ENCODE measurements at places on chromosomes 2 and 18.

GRCh38 chr18:7548221-7548620 lies 18.9 kb upstream of the PTPRM start:
- DNase-seq = no peak

GRCh38 chr18:78704971-78705461 lies 274.6 kb upstream of the SALL3 start:
- DNase-seq = no peak

GRCh38 chr2:44169155-44169898 lies 652 bp downstream of the PPM1B start:
- peak; percentile 70 for DNase-seq

DNA sequence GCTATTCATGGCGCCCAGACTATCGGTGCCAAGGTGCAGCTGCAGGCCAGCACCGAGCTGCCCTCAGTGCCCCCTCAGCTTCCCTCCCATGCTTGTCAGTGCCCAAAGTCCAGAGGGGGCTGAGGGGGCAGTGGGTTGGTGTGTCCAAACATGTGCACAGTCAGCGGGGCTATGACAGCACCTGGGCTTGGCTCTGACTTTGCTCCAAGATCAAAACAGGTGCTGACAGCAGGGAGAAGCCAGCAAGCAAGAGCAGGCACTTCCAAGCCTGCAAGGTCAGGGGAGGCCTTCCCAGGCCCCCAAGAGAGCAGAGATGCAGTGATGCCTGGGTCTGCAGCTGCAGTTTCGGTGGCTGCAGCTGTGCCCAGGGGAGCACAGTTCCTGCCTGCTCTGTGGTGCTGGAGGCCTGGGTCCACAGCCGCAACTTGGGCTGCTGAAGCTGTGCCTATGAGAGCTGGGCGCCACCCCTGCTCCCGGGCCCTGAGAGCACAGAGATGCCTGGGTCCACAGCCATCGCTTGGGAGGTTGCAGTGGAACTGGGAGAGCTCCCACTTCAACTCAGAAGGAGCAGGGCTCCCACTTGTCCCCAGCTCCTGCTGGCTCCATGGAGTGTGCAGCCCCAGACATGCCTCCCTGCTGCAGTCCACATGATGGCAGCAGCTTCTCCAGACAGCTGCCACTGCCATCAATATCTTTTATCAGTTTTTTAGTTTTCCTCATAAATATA lies 775.3 kb upstream of the POU3F3 start:
- DNase-seq = no peak

- no peak for DNase-seq
Observed at GRCh38 chr2:230600881-230601280, 111.8 kb upstream of the CAB39 start.

DNA sequence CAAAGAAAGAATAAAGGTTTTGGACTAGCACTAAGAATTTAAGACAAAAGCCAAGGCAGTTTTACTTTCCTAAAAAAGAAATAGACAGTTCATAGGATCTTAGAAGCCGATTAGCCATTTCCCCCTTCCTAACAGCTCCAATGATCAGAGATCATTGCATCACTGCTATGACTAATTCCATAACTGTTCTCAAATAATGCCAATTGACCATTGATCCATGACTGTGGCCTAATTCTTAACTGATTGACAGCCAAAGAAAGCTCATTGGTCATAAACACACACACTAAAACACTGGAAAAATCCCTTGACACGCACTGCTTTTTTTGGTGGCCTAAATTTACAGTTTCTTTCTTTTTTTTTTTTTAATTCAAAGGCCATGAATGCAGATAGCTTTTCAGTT lies 345.0 kb upstream of the ACVR2A start:
- no peak for DNase-seq

DNA sequence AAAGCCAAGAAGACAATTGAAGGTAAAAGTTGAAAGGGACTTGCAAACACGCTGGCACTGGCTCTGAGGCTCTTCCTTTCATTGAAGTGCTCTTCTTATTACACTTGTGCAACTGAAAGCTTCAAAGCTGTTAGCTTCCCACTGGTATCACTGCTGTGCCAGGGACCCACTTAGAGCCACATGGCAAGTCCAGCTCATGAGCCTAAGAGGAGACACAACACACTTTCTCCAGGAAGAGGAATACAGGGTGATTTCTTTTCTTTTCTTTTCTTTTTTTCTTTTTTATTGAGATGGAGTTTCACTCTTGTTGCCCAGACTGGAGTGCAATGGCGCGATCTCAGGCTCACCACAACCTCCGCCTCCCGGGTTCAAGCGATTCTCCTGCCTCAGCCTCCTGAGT lies 218.2 kb downstream of the ATAD2B start:
- no peak for DNase-seq

DNA sequence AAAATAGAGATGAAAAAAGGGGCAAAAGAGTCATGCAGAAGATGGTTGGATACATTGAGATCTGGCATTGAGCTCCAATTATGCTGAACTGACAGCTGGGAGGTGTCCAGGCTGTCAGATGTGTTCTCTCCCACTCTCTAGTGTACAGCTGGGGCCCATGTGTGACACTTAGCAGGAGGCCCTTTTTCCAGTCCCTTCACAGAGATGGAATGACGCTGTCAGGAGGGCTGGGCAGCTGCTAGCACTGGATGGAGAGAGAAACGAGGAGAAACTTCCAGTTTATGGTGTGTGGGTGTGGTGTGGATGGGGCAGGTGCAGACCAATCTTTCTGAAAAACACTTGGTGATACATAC lies 437.7 kb upstream of the HS6ST1 start:
- DNase-seq = no peak

GRCh38 chr2:126849991-126850535 lies 48.6 kb upstream of the TEX51 start:
- no peak for DNase-seq

- DNase-seq = no peak
Observed at GRCh38 chr2:128693743-128694029, 375.0 kb upstream of the HS6ST1 start.

DNA sequence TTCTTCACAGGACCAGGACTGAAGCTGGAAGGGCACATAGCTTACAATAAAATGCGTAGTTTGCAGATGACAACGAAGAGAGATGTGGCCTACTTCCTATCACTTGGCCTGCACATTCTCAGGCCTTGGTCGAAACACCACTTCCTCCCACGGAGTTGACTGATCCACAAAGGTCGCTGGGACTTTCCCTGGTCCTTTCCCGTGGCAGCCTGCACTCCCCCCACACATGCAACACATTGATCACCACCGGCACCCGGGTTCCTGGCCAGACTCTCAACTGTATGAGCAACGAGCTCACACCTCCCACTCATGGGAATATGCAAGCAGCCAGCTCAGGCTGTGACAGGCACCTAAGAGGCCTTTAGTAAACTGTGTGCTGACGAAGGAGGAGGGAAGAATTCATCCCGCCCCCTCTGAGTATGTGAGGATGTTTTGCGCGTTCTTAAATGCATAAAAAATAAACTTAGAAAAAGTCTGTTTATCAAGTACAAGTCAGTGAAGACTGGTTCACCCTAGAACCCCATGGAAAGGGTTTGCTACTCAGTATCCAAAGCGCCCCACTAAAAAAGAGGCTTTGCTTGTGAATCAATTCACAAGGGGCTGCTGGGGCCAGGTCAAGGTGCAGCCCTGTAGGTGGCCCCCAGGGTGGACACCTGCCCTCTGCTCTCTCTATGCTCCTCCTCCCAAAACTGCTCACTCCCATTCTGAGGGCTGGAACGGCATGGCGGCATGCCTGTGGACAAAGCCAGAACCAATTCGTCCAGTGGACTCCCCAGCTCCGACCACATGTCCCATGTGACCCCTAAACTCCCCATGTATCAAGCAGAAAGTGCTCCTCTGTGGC lies 154.3 kb downstream of the EIPR1 start:
- DNase-seq = no peak

- no peak for DNase-seq
Observed at GRCh38 chr2:132415256-132415914, 1.2 kb upstream of the GPR39 start.

DNA sequence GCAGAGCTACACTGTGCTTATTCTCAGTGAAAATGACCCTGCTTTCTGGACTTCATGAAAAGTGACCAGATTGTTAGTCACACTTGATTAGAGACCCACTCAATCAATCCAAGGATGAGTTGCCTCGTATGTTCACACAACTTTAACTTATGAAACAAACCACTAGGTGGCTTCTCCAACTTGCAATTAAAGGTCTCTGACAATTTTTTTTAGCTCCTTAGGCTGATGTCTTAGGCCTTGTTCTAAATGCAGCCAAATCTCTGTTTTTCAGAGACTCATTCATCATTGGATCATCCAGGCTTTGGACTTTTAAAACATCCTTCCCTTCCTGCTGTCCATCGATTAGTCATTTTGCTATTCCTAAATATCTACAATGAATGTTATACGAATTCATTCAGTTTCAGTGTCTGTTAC lies 63.4 kb downstream of the MREG start:
- DNase-seq = no peak

- peak; percentile 60 for DNase-seq
Observed at GRCh38 chr2:231228223-231228622, 29.8 kb downstream of the ARMC9 start.

GRCh38 chr2:120889936-120890335 lies 154.3 kb downstream of the GLI2 start:
- no peak for DNase-seq

DNA sequence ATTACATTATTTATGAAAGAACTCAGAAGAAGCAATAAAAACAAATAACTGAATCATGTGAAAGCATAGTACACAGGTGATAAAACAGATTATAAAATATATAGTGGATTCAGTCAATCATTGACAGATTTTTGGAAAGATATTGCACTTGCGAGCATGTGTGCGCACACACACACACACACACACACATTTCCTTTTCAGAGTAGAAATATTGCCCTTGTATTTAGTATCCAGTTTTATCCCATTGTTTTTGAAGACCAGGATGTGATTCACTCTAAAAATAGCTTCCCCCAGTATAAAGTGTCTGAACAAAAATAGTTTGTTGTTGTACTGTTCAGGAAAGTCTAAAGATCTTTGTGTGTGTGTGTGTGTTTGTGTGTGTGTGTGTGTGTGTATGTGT lies 145.5 kb downstream of the CALCRL start:
- no peak for DNase-seq

- peak; percentile 67 for DNase-seq
Observed at GRCh38 chr2:111117598-111118480, 2.9 kb upstream of the BCL2L11 start.

GRCh38 chr2:220469201-220469600 lies 841.8 kb downstream of the SLC4A3 start:
- no peak for DNase-seq

DNA sequence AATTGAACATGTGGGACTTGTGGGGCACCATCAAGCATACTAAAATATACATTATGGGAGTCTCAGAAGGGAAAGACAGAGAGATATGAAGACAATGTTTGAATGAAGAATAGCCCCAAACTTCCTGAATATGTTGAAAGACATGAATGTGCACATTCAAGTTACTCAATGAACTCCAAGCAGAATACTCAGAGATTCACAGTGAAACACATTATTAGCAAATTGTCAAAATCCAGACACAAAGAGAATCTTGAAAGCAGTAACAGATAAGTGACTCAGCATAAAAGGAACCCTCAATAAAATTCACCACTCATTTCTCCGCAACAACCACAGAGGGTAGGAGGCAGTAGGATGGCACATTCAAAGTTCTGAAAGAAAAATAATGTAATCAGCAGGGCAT lies 8.8 kb downstream of the C2orf92 start:
- no peak for DNase-seq

- no peak for DNase-seq
Observed at GRCh38 chr18:68667121-68667520, 47.8 kb downstream of the TMX3 start.

GRCh38 chr2:159584796-159585195 lies 31.6 kb downstream of the BAZ2B start:
- no peak for DNase-seq

GRCh38 chr18:29271501-29271900 lies 1094.6 kb upstream of the CDH2 start:
- no peak for DNase-seq

- no peak for DNase-seq
Observed at GRCh38 chr2:2845267-2845666, 514.2 kb upstream of the MYT1L start.

- no peak for DNase-seq
Observed at GRCh38 chr2:211241891-211242290, 685.5 kb downstream of the CPS1 start.

- DNase-seq = no peak
Observed at GRCh38 chr2:137117385-137117784, 352.0 kb downstream of the THSD7B start.

- DNase-seq = no peak
Observed at GRCh38 chr2:71919708-71920107, 228.0 kb downstream of the CYP26B1 start.

DNA sequence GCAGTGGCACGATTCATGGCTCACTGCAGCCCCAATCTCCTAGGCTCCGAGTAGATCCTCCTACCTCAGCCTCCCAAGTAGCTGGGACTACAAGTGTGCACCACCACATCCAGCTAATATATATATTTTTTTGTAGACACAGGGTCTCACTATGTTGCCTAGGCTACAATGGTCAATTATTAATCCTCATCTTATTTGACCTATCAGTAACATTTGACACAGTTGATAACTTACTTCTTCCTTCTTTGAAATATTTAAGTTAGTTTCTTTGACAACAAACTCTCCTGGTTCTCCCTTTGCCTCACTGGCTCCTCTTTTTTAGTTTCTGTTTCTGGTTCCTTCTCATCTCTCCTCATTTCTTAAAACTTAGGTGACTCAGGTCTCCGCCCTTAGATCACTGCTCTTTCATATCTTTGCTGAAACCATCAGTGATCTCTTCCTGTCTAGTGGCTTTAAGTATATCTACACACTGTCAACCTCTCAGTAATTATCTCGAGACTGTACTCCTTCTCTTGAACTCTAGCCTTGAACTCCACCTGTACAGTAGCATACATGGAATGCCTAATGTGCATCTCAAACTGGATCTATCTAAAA lies 11.5 kb downstream of the PGAP1 start:
- no peak for DNase-seq

DNA sequence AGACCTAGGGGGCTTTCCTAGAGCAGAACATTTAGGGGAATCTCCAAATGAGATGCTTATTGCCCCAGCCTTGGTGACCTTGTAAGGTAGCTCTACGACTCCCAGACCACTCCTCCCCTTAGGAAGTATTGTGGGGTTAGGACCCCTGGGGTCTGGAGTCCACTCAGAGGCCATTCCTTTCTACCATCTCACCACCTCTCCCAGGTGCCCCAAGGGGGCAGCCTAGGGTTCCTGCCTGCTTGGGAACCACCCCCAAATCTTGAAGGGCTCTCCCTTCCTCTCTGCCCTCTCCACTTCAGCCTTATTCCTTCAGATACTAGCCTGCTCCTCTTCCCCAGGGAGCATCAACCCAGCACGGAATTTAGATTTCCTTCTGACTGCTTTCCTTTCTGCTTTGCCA lies 17.5 kb upstream of the EXOC6B start:
- no peak for DNase-seq

- no peak for DNase-seq
Observed at GRCh38 chr2:242075168-242075567, 205.6 kb downstream of the RTP5 start.

- no peak for DNase-seq
Observed at GRCh38 chr2:217937446-217937845, 65.3 kb downstream of the TNS1 start.

DNA sequence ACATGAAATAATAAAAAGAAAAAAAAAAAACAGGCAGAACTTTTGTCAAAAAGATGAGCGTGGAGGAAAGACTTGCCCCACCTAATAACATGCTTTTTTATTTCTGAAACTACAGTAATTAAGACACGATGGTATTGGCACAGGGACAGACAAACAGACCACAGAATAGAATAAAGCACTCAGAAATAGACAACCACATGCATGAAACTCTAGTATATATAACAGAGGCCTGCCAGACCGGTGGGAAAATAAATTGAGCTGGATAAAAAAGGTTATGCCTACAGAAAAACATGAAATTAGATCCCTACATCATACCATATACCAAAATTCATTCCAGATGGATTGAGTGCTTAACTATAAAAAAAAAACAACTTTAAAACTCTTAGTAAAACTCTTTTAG lies 163.1 kb downstream of the NRP2 start:
- no peak for DNase-seq

Data from sigmoid colon (tissue), 7 donors.